Caki2 (cell line): ENCODE measurements at places on chromosomes 1 and 21. TPM values are rescaled to one million over a fixed set of nuclear protein-coding genes. Genes with fewer than 3 reads are reported as not detected.

Gene GALNT2
- 36.3 and 44.6 TPM in 2 replicates for total RNA-seq

Gene SLC44A5
- total RNA-seq = 0.70 and 1.5 TPM in 2 replicates

Gene BATF3
- total RNA-seq = 1.2 TPM in 1 of 2 replicates, not detected in the other

Gene SLC6A17
- total RNA-seq = 1.3 and 3.2 TPM in 2 replicates

Gene SEC16B
- total RNA-seq = 4.2 and 25.5 TPM in 2 replicates

Gene DNAJC28
- not detected in 2 replicates for total RNA-seq

Gene C1orf115
- total RNA-seq = 11.2 and 22.0 TPM in 2 replicates

Gene CRNN
- not detected in 2 replicates for total RNA-seq

Gene CEP85
- total RNA-seq = 16.7 and 20.8 TPM in 2 replicates

Gene GLMN
- 5.5 and 6.8 TPM in 2 replicates for total RNA-seq

Gene KCNJ10
- total RNA-seq = not detected in 2 replicates
